IgD-negative memory B cell (primary cell): ENCODE measurements at places on chromosomes 7 and 10. TPM values are rescaled to one million over a fixed set of nuclear protein-coding genes. Genes with fewer than 3 reads are reported as not detected.

The TMEM184A gene
- 0.08 TPM for polyA plus RNA-seq

The CACNB2 gene
- 0.79 TPM for polyA plus RNA-seq

The SLC13A1 gene
- polyA plus RNA-seq = not detected

The HGF gene
- polyA plus RNA-seq = not detected

The CCL24 gene
- not detected for polyA plus RNA-seq

The OPN1SW gene
- polyA plus RNA-seq = not detected

The RADIL gene
- not detected for polyA plus RNA-seq

The SLC26A5 gene
- polyA plus RNA-seq = not detected

The SPDYE18 gene
- polyA plus RNA-seq = not detected

The FKBP6 gene
- polyA plus RNA-seq = not detected

The COL28A1 gene
- not detected for polyA plus RNA-seq

The AKR1D1 gene
- not detected for polyA plus RNA-seq

The ACTR3C gene
- 5.2 TPM for polyA plus RNA-seq

The AMZ1 gene
- 1.9 TPM for polyA plus RNA-seq

The ZCWPW1 gene
- 12.1 TPM for polyA plus RNA-seq

The TAC1 gene
- polyA plus RNA-seq = not detected

The CALD1 gene
- polyA plus RNA-seq = 0.89 TPM

The KAT6B gene
- 27.1 TPM for polyA plus RNA-seq

The PNLIPRP2 gene
- polyA plus RNA-seq = not detected
